Ovary (tissue), 10 donors: ENCODE measurements at places on chromosomes 6 and 20.

DNA sequence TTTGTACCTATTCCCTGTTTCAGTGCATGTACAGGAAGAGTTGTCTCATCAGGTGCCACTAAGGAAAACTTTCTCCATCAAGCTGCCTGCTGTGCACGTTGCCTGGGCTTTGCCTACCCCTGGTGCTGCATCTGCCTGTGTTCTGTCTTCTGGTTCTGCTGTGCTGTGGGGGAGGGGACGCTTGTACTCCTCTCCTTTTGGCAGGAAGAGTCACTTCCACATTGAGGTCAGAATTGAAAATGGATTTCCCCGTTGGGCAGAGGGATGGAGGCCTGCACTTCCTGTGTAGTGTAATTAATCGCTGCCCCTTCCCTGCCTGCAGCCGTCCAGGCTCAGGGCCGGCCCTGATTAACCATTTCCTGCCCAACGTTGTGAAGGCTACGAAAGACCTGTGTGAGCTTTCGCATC is 153.3 kb downstream of the SCML4 start:
- no peaks in the 10 kb centered on the region for H3K36me3 ChIP-seq
- H3K4me1 ChIP-seq, result peaks cover 3% of the 10 kb centered on the region

- no peak overlapping the region for H3K27ac ChIP-seq
- peaks cover 1% of the 10 kb centered on the region for H3K4me1 ChIP-seq
- DNase-seq, result no peak
- no peaks in the 10 kb centered on the region for H3K36me3 ChIP-seq
Measured at GRCh38 chr6:47258724-47259347, 50.9 kb downstream of the TNFRSF21 start.

DNA sequence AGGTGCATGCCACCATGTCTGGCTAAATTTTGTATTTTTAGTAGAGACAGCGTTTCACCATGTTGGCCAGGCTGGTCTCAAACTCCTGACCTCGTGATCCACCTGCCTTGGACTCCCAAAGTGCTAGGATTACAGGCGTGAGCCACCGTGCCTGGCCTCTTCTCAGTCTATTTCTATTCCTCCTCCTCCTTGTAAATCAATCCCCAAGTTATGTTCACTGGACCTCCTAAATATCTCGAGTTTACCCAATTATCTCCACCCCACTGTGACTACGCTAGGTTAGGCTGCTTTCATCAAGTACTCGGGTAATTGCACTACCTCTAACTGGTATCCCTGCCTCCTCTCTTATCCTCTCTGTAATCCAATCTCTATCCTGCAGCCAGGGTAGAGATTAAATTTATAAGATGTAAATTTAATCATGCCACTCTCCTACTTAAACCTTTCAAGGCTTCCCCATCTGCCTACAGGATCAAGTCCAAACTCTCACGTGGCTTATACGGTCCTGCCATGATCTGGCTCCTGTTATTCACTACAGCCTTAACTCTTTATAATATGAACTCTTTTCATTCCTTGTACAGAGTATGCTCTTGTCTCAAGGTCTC is 837 bp upstream of the MAD2L1BP start:
- H3K27ac ChIP-seq, result no peak overlapping the region
- H3K4me1 ChIP-seq, result peaks cover 4% of the 10 kb centered on the region
- H3K27me3 ChIP-seq, result no peaks in the 10 kb centered on the region
- H3K4me3 ChIP-seq, result no peak overlapping the region
- DNase-seq, result no peak

DNA sequence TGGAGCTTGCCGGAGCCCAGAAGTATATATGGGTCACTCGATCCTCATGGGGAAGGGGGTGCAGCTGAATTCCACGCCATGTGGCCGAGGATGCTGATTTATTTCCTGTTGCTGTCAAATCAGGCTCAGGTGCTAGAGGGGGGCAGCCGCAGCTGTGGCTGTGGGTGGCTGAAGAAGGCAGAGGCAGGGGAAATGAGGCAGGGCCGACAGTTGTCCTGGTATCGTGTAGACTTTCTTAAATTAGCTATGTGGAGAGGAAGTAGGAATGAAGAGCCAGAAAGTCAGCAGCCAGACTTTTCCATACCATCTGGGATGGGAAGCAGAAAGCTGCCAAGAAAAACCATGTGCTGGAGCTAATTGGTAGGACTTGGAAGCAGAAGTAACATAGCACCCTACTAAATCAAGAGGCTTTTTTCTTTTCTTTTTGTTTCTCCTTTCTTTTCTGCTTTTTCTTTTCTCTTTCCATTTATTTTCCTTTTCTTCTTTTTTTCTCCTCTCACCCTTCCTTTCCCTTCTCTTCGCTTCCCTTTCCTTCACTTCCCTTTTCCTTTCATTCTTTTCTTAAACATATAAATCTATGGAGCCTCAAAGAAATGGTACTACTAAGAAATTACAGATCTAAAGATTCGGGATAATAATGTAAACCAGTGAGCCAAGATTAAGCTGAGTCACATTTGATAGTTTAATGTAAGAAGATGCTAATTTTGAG is 90.6 kb upstream of the CD83 start:
- no peaks in the 10 kb centered on the region for H3K4me1 ChIP-seq
- no peak overlapping the region for H3K27ac ChIP-seq
- H3K36me3 ChIP-seq, result no peaks in the 10 kb centered on the region
- no peaks in the 10 kb centered on the region for H3K27me3 ChIP-seq
- no peak for DNase-seq
- no peak overlapping the region for H3K4me3 ChIP-seq

GRCh38 chr20:36236786-36237121 is 476 bp downstream of the AAR2 start:
- no peaks in the 10 kb centered on the region for H3K27me3 ChIP-seq
- peak overlapping the region; percentile 62 for H3K27ac ChIP-seq
- no peaks in the 10 kb centered on the region for H3K36me3 ChIP-seq
- H3K4me3 ChIP-seq, result peak overlapping the region; percentile 91

DNA sequence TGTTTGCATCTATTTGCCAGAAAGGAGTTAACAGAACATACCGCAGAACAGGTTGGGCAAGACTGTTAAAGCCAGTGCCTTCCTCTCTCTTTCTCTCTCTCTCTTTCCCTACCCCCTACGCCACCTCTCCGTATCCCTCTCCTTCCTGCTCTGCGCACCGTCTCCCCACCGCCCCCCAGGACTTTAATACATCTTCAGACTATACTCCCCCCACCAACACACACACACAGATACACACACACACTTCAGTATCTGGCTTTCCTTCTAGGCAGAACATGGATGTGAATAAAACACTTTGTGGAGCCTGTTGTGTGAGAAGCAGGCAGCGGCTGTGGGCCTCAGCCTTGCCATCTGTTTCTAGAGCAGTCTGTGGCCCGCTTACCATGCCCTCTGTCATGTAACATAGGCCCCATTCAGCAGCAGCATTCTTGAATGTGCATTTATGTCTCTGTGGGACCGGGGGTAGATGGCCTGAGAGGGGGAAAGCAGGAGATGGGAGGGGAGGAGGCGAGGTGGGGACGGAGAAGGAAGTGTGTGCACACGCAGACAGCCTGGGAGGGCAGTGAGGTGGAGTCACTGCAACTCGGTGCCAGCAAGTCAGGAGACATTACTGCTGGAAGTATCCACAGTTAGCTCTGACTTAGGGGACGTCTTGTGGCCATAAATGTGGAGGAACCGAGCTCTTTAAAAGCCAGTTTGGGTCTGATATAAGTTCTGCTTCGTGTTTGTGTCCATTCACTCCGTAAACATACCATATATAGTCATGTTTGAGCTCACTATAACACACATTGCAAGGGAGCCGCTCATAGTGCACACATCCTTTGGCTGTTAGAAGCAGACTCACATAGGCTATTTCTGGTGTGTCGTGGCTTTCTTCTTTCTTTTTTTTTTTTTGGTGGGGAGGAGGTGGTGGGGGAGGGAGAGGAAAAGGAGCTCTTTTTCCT is 38.4 kb downstream of the RREB1 start:
- H3K36me3 ChIP-seq, result no peaks in the 10 kb centered on the region
- H3K4me1 ChIP-seq, result peaks cover 21% of the 10 kb centered on the region
- peak; percentile 43 for DNase-seq

DNA sequence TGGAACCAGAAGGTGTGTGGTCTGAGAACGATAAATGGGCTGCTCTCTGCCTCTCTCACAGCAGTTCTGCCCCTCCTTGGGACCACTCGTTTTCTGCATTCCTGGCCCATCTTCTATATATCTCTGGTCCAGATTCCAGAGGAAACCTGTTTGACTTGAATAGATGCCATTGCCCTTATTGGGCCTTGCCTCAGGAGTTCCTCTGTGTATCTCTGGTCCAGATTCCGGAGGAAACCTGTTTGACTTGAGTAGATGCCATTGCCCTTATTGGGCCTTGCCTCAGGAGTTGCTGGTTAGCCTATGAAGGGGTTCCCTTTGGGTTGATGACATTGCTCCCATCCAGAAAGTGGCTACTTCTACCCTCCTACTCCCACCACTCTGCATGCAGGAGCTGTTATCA is 189.4 kb downstream of the SLC16A10 start:
- H3K4me3 ChIP-seq, result no peak overlapping the region
- no peak overlapping the region for H3K27ac ChIP-seq
- no peaks in the 10 kb centered on the region for H3K27me3 ChIP-seq
- no peaks in the 10 kb centered on the region for H3K36me3 ChIP-seq

DNA sequence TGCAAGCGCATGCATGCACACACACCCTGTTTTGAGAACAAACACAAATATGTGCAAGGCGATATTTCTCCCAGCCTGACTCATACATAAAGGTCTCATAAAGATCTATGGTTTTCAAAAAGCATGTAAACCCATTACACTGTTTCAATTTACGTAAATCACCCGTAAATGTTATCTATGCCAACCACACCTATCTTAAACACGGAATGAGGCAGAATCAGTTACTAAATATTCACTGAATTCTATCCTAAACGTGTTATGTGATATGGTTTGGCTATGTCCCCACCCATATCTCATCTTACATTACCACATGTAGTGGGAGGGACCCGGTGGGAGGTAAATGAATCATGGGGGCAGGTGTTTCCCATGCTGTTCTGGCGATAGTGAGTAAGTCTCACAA is 621.6 kb downstream of the KIF16B start:
- no peak for DNase-seq
- no peaks in the 10 kb centered on the region for H3K27me3 ChIP-seq

DNA sequence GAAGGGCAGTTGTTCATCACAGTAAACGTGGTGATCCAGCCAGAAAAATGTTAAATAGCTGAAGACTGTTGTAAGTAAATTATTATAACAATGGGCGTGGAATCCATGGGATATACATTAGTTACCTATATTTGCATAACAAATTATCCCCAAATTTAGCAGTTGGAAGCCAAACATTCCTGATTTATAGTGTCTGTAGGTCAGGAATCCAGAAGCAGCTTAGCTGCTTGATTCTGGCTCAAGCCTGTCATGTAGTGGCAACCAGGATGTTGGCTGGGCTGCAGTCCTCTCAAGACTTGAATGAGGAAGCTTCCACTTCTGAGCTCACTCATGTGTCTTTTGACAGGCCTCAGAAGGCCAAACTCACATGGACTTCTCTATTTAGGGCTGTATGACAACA is 6.9 kb upstream of the ADGRB3 start:
- DNase-seq, result no peak
- no peak overlapping the region for H3K4me3 ChIP-seq
- H3K27me3 ChIP-seq, result no peaks in the 10 kb centered on the region
- H3K36me3 ChIP-seq, result no peaks in the 10 kb centered on the region
- no peak overlapping the region for H3K27ac ChIP-seq

DNA sequence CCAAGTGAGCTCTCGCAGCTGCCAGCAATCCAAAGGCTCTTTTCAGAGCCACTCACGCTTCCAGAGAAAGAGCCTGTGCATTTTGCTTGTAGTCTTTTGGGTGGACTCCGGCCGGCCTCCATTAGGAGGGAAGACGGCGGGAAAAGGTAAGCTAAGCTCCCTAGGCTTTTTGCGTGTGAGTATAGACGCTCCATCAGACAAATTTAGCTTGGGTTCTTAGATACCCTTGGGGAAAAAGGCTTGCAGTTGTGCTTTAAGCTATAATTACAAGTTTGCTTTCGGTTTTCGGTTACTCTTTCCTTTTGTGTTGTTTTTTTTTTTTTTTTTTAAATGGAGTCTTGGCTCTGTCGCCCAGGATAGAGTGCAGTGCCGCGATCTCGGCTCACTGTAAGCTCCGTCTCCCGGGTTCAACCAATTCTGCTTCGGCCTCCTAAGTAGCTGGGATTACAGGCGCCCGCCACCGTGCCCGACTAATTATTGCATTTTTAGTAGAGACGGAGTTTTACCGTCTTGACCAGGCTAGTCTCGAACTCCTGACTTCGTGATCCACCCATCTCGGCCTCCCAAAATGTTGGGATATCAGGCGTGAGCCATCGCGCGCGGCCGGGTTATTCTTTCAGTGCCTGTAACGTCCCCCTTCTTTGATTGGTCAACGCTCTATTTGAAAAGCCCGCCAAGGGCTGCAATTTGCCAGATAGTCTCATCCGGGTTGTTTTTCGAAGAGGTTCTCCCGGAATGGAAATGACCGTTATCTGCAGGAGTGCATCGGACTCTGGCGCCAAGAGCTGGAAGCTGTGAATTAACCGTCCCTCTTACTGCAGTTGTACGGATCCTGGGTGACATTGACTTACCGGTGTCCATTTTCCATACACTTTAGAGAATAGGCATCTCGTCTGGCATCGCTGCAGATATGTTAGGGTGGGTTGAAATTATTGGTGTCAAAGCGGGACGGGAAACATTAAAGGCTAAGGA is 18.1 kb downstream of the OR2B2 start:
- H3K27ac ChIP-seq, result no peak overlapping the region
- DNase-seq, result peak; percentile 74
- H3K27me3 ChIP-seq, result no peaks in the 10 kb centered on the region
- peak overlapping the region; percentile 59 for H3K4me3 ChIP-seq
- H3K36me3 ChIP-seq, result no peaks in the 10 kb centered on the region

- H3K36me3 ChIP-seq, result no peaks in the 10 kb centered on the region
- H3K4me1 ChIP-seq, result no peaks in the 10 kb centered on the region
- no peaks in the 10 kb centered on the region for H3K27me3 ChIP-seq
- H3K27ac ChIP-seq, result no peak overlapping the region
Measured at GRCh38 chr6:81689580-81689979, 62.9 kb downstream of the TENT5A start.

DNA sequence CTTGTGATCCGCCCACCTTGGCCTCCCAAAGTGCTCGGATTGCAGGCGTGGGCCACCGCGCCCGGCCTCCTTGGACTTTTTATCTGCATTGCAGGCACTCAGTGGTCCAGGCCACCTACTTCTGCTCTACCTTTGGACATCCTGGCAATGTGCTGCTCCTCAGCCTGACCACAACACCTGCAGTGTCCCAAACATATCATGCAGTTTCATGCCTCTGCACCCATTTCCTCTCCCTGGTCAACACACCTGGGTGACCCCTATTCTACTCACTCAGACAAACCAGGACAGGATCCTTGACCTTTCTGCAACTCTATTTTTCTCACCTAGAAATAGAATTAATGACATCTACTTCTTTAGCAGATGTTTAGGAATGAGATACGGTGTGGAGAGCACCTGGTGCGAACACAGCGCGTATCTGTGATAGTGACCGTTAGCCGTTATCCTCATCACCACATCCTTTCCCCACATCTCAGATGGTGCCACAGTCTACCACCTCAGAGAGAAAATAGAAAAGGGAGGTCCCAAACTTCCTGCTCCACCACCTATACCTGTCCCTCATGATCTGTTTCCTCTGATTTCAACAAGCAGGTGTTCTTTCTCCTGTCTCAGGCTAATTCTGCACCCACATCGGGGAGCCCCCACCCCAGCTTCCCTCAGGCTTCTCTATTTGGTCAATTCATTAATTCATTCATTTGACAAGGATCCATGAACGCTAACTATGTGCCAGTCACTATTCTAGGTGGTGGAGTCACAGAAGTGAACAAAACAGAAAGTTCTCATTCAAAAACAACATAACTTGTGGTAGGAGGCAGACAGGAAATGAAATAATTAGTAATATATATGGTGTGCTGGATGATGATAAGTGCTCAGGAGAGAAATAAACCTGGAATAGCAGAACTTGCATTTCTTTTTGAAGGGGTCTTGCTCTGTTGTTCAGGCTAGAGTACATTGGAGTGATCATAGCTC is 4.3 kb upstream of the BTN3A2 start:
- H3K4me3 ChIP-seq, result no peak overlapping the region
- H3K27me3 ChIP-seq, result no peaks in the 10 kb centered on the region
- no peak overlapping the region for H3K27ac ChIP-seq
- H3K36me3 ChIP-seq, result no peaks in the 10 kb centered on the region
- DNase-seq, result no peak
